ENCODE measurements at places on chromosomes 7 and 10.

GRCh38 chr10:123583639-123584418, 82.3 kb upstream of the GPR26 start:
- DNase-seq = peak; percentile 8

- DNase-seq = no peak
Measured at GRCh38 chr7:4103352-4104091, 578.6 kb upstream of the FOXK1 start.

GRCh38 chr10:128463991-128464760, 338.0 kb upstream of the MKI67 start:
- no peak for DNase-seq

DNA sequence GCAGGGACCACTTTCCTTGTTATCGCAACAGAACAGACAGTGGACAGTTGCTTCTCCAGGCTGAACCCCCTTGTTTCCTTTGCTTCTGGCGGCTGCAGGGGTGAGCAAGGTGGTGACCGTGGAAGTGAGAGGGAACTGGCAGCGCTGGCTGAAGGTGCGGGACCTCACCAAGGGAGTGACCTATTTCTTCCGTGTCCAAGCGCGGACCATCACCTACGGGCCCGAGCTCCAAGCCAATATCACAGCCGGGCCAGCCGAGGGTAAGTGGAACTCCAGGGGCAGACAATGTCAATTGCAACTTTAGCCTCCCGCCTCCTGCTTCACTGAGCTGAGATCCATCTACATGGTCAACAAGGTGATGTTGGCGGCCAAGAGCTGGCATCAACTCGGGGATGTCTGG, 462.1 kb upstream of the FOXK1 start:
- no peak for DNase-seq

- DNase-seq = no peak
Measured at GRCh38 chr10:15426558-15426957, 55.5 kb upstream of the FAM171A1 start.

DNA sequence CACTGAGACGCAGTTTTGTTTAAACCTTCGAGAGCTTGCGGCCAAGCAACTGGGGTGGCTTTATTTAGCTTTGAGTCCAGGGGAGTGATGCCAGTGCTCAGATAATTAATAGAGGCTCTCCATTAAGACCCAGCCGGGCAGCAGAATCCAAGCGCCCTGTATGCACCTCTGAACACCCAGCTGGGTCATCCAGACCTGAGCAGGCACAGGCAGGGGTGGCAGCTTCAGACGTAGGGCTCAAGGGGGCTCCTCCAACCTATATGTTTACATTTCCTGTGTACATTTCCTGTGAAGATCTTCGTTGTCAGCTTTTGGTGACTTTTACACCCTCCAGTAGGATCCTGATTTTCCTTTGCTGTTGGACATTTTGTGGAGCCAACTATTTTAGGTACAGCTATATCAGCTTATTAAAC, 719.5 kb downstream of the LRMDA start:
- DNase-seq = no peak

GRCh38 chr10:97534746-97535367, 36.1 kb downstream of the UBTD1 start:
- no peak for DNase-seq

DNA sequence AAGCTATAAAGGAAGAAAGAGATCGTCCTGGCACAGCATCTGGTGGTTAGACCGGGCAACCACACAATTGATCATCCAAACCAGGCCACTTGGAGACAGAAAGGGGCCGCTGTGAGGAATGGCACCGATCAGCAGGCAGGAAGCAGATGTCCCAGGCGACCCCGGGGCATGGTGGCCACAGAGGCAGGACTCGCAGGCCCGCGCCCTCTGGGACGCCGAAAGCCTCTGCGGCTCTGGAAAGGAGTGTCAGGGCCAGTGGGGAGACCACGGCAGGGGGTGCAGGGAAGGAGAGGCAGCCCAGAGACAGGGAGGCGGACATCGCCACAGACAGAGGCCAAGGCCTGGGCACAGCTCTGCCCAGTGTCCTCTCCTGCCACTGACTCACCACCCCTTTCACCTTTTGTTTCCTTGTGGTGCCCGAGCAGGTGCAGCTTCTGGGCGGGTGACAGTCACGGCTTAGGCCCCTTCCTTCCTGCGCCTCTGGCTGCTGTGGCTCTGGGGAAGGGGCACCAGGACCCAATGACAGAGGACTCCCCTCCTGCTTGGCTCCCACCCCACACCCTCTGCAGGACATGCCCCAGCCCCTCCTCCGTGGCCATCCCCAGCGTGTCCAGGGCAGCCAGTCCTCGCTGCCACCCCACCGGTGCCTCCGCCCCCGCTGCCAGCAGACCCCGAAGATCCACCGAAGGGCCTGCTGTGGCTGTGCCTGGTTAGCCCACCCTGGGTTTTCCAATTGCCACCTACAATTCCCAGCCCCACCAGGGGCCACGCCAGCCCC, 10.9 kb downstream of the STK32C start:
- DNase-seq = no peak

GRCh38 chr7:119223930-119224329, 999.4 kb downstream of the ANKRD7 start:
- no peak for DNase-seq

- DNase-seq = no peak
Measured at GRCh38 chr7:128833148-128833945, 3.1 kb downstream of the FLNC start.

DNA sequence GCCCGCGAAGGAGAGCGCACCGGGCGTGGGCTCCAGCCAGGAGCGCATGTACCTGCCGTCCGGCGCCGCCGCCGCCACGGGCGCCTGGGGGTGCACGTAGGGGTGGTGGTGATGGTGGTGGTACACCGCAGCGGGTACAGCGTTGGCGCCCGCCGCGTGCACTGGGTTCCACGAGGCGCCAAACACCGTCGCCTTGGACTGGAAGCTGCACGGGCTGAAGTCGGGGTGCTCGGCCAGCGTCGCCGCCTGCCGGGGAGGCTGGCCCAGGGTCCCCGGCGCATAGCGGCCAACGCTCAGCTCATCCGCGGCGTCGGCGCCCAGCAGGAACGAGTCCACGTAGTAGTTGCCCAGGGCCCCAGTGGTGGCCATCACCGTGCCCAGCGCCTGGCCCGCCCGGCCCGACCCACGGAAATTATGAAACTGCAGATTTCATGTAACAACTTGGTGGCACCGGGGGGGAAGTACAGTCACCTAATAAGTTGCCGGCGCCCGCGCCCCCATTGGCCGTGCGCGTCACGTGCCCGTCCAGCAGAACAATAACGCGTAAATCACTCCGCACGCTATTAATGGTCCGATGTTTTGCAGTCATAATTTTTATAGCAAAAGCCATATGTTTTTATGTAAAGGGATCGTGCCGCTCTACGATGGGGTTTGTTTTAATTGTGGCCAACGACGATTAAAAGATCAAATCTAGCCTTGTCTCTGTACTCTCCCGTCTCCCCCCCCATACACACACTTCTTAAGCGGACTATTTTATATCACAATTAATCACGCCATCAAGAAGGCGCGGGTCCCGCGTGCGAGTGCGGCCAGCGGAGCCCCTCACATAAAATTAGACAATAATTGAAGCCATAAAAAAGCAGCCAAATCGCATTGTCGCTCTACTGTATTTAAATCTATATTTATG, at the start of gene HOXA9:
Gene HOXA9, minus strand, starts transcription at position 449 of the 907 bp plus-strand sequence. Its CDS starts 80 bp downstream, at position 369.
- DNase-seq = no peak

GRCh38 chr10:29946953-29947700, 112.3 kb downstream of the JCAD start:
- DNase-seq = no peak

GRCh38 chr10:7408291-7409044, 2.4 kb downstream of the SFMBT2 start:
- DNase-seq = peak; percentile 46

GRCh38 chr10:124724279-124725027, 19.7 kb downstream of the FAM53B start:
- DNase-seq = no peak

DNA sequence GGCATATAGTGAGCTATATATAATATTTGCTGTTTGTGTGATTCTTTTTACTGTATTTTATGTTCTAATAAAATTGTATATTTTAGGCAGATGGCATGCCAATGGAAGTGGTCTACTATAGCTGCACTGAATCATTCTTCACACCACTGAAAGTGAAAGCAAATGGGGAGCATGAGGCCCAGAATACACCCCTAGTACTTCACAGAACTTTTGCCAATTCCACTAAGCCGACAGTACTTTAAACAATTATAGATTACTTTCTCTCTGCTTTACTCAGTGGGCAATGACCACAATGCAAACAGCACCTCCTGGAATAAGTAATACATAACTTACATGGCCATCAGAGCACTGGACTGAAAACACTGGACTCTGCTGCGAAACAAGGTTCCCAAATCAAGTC, 70.2 kb downstream of the ANKRD26 start:
- DNase-seq = no peak

DNA sequence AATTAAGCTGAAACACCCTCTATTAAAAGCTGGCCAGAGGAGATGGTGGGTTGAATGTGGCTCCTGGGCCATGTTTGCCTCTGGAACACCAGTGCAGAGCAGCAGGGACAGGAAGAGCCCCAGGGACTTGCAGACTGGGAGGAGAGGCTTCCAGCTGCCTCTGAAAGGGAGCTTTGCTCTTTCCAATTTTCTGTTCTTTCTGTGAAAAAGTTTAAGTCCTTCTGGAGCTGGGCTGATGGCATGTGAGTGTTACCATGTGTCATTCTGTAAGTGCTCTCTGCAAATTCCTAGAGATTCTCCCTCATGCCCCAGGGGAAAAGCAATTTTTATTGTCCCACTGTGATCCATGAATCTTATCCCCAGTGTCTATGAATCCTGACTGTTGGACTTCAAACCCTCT, 112.8 kb upstream of the LANCL2 start:
- no peak for DNase-seq

- DNase-seq = no peak
Measured at GRCh38 chr7:112876877-112877276, 86.7 kb upstream of the TMEM168 start.

- DNase-seq = no peak
Measured at GRCh38 chr7:155844019-155844453, 31.8 kb upstream of the SHH start.

- no peak for DNase-seq
Measured at GRCh38 chr10:14554491-14555205, 220.0 kb downstream of the FAM107B start.

GRCh38 chr7:100431286-100431735, 1.7 kb downstream of the MEPCE start:
- no peak for DNase-seq

DNA sequence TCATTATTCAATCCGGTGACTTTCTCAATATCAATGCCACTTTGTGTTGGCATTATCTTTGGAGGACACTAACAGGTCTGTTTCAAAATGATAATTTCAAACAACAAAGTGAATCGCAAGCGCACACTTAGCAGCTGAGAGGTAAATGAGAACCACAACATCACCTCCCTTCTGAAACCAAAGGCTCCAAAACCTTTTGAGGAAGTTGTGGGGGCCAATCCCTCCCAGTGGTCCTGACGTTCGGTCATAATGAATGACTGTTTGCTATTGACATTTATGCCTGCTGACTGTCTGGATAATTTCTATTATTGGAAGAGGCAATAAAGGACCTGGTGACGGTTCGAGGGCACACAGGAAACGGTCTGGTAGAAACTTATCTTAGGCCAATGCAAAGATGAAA, 1.8 kb downstream of the ADARB2 start:
- no peak for DNase-seq

DNA sequence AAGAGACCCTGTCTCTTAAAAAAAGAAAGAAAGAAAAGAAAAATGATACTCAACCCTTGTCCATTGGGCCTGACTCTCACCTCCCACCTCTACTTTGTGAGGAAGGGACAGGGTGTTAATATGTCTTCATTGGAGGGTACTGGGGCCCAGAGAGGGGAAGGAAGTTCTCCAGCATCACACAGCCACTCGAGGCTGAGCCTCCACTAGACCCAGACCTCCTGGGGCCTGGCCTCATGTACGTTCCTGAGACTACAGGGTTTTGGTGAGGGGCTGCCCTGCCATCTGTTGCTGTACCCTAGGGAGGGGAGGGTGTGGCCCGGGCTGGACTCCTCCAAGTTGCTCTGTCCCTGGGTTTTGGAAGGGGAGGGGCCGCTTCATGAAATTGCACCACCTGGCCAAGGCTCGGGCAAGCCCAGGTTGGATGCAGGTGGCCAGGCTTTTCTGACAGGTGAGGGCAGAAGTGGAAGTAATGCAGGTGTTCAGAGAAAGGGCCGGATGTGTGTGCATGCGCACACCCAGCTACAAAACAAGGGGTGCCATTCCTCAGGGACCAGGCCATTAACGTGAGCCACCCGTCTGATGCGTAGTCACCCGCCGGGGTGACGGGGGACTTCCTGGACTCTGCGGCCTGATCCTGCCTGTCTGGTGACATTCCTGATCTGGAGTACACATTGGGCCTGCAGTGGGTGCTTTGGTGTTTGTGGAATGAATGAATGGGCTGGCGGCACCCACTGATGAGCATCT, 21.7 kb downstream of the GTF2IRD1 start:
- DNase-seq = no peak

- DNase-seq = no peak
Measured at GRCh38 chr7:169276-170172, 22.8 kb upstream of the FAM20C start.

DNA sequence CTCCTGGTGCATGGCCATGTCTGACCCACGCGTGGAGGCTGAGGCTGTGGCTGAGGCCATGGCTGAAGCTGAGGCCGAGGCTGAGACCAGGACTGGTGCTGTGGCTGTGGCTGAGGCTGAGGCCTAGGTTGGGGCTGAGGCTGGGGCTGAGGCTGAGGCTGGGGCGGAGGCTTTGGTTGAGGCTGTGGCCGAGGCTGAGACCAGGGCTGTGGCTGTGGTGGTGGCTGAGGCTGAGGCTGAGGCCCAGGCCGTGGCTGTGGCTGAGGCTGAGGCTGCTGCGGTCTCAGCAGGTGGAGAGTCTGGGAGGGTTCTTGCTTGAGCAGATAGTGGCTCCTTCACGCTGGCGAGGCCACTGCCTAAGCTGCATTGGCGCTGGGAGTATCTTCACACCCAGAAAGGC, 76.4 kb downstream of the WDR37 start:
- DNase-seq = no peak

GRCh38 chr7:36262309-36263094, 109.4 kb downstream of the EEPD1 start:
- DNase-seq = no peak

DNA sequence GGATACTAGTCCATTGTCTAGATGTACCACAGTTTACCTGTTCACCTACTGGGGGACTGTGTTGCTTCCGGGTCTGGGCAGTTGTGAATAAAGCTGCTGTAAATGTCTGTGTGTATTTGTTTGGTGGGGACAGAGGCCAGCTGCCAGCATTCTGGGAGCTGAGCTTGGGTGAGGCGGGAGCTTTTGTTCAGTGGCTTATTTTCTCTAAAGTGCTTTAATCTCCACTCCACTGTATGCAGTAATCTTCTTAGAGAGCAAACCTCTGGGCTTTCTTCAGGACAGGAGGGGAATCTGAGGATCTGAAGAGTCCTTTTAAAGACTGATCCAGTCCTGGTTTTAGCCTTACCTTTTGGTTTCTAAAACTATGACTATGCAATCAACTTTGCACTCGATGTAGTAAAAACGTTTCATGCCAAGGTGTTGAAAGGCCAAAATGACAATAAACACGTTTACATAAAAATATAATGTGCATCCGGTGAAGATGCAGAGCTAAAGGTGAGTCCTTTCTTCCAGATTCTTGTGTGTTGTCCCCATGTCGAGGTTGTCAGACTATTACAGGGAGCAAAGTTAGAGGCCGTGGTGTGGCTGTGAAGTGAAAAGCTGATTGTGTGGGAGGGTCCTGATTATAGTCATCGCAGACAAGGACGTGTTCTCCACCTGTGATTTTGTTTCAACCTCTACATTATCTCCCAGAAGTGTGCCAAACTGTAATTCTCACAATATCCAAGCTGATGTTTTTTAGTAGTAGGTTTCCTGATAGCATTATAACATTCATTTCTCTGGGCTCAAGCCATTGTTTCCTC, 279.8 kb downstream of the CAMK1D start:
- DNase-seq = no peak
